Fibroblast of lung (primary cell): ENCODE measurements at places on chromosomes 7 and 10. TPM values are rescaled to one million over a fixed set of nuclear protein-coding genes. Genes with fewer than 3 reads are reported as not detected.
A peak's percentile ranks its signal among the peaks of the same experiment; 100 is the strongest.

MICALL2 gene
- 48.0 and 60.1 TPM in 2 replicates for total RNA-seq

- H3K36me3 ChIP-seq: no peaks in the 10 kb centered on the region
- H3K27me3 ChIP-seq: no peaks in the 10 kb centered on the region
- peak; percentile 76 for DNase-seq
- peaks cover 2% of the 10 kb centered on the region for H3K4me1 ChIP-seq
Measured at GRCh38 chr7:90833443-90833842, 237.3 kb downstream of the CDK14 start.

- H3K27ac ChIP-seq: no peak overlapping the region
- no peaks in the 10 kb centered on the region for H3K4me1 ChIP-seq
- no peaks in the 10 kb centered on the region for H3K36me3 ChIP-seq
- H3K4me3 ChIP-seq: no peak overlapping the region
- peak; percentile 80 for DNase-seq
Measured at GRCh38 chr7:138961159-138961558, 20.0 kb downstream of the KIAA1549 start.

DNA sequence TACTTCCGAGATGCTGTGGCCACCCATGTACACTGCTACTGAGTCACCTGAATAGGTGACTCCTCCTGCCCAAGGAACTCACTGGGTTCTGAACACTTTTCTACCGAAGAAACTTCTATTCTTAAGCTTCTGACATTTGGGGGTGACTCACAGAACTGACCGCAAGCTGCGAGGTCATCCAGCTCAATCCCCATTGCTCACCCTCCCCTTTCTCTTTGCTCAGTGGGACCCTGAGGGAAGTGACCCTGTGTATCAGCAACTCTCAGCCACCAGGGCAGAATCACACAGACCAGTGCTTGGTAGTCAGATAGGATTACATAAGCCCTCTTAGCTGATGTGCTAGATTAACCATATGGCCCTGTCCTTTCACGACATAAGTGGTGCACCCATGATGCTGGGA lies 46.3 kb downstream of the INSYN2A start:
- H3K4me1 ChIP-seq: peaks cover 27% of the 10 kb centered on the region
- H3K36me3 ChIP-seq: no peaks in the 10 kb centered on the region
- no peak overlapping the region for H3K4me3 ChIP-seq
- H3K27me3 ChIP-seq: no peaks in the 10 kb centered on the region

GRCh38 chr10:7567911-7568620 lies 98.7 kb downstream of the ITIH5 start:
- H3K36me3 ChIP-seq: no peaks in the 10 kb centered on the region
- no peaks in the 10 kb centered on the region for H3K27me3 ChIP-seq
- DNase-seq: no peak
- no peak overlapping the region for H3K27ac ChIP-seq

DNA sequence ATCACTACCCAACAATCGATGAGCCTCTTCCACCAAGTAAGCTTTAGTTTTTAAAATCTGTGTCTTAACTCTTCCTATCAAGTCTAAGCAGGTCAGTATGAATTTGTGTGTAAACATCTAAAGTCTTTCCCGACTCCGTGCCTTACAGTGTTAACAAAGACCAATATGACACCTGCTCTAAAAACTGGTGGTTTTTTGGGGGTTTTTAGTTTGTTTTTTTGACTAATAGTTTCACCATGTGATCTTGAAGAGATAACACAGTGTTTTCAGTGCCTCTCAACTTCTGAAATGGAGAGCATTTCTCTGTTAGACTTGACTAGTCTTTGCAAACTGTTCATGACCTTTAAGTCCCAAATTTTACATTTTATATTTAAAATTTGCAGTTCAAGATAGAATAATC lies 132.0 kb upstream of the STK17A start:
- no peak overlapping the region for H3K4me3 ChIP-seq
- H3K27me3 ChIP-seq: no peaks in the 10 kb centered on the region
- no peak overlapping the region for H3K27ac ChIP-seq
- H3K4me1 ChIP-seq: no peaks in the 10 kb centered on the region
- H3K36me3 ChIP-seq: no peaks in the 10 kb centered on the region
- no peak for DNase-seq

DNA sequence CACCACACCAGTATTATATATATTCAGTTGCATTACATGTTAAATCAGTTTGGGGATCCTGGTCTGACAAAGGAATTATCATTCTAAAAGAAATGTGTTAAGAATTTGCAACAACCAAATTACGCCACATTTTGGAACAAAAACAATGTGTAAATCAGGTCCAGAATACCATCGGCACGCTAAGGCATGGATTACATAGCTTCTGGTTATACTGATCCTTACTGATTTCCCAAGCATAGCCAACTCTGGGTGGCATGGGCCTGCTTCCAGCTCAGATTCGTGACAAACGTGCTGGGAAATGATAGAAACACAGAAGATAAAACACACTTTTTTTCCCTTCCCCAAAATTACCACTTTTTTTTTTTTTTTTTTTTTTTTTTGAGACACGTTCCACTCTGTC lies 660.0 kb downstream of the SORCS1 start:
- H3K27ac ChIP-seq: no peak overlapping the region
- H3K27me3 ChIP-seq: no peaks in the 10 kb centered on the region
- H3K36me3 ChIP-seq: no peaks in the 10 kb centered on the region
- H3K4me1 ChIP-seq: no peaks in the 10 kb centered on the region

DNA sequence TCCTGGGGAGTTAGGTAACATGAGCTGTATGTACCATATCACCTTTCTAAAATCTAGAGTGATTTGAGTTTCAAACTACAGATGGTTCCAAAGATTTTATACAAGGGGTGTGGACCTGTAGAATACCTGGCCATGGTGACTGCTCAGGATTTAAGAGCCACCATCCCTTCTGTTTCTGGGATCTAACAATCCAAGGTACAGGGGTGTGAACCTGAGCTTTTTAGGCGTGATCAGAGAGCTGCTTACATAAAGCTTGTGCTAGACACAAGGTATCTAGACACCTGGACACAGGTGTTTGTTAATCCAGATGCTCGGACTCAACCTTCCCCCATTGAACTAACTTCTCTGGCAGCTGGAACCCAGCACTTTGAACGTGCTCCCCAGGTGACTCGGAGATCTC lies 516.4 kb downstream of the RPS24 start:
- peaks cover 6% of the 10 kb centered on the region for H3K4me1 ChIP-seq
- H3K27me3 ChIP-seq: peaks cover 11% of the 10 kb centered on the region
- H3K27ac ChIP-seq: no peak overlapping the region
- no peaks in the 10 kb centered on the region for H3K36me3 ChIP-seq
- DNase-seq: no peak

DNA sequence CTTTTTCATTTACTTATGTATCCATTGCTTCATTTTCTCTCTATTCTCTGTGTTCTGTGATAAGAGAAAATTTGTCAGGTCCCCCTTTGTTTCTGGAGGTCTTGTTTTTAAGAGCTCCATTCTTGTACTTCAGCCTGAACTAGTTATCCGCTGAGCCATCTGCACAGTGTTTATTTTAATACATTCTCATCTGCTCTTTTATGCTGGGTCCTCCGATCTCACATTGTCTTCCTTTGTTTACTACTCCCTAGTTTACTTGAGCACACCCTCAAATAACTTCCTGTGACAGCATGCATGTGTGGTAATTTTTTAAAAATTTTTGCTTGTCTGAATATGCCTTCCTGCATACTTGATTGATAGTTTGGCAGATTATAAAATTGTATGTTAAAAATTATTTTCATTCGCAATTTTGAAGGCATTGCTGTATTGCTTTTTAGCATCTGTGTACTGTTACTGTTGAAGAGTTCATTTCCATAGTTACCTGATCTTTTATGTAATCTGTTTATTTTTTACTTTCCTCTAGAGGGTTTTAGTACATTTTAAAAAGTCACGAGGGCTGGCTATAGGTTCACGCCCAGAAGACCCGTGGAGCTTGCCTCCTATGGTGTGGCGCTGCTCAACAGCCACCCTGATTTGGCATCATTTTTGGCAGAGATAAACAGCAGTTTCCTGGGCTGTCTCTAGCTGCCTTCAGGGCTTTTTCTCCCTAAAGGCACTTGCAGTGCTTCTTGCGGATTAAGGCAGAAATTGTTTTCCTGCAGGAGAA lies 31.9 kb downstream of the RSBN1L start:
- H3K36me3 ChIP-seq: no peaks in the 10 kb centered on the region
- DNase-seq: peak; percentile 34
- peak overlapping the region; percentile 0 for H3K4me3 ChIP-seq

DNA sequence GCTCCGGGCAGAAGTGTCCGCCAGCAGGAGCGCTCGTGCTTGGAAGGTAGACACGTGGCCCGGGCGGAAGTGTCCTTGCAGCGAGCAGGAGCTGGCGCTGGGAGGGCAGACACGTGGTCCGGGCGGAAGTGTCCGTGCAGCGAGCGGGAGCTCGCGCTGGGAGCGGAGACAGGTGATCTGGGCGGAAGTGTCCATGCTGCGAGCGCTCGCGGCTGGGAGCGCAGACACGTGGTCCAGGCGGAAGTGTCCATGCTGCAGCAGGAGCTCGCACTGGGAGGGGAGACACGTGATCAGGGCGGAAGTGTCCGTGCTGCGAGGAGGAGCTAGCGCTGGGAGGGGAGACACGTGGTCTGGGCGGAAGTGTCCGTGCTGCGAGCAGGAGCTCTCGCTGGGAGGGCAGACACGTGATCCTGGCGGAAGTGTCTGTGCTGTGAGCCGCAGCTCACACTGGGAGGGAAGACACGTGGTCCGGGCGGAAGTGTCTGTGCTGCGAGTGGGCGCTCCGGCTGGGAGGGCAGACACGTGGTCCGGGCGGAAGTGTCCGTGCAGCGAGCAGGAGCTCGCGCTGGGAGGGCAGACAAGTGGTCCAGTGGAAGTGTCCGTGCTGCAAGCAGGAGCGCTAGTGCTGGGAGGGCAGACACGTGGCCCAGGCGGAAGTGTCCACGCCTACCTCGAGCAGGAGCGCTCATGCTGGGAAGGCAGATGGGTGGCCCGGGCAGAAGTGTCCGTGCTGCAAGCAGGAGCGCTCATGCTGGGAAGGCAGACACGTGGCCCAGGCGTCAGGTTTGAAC lies 41.1 kb upstream of the PRKAR1B start:
- DNase-seq: peak; percentile 20
- peak overlapping the region; percentile 47 for H3K27ac ChIP-seq
- H3K36me3 ChIP-seq: peaks cover 11% of the 10 kb centered on the region
- no peaks in the 10 kb centered on the region for H3K27me3 ChIP-seq
- H3K4me1 ChIP-seq: peaks cover 12% of the 10 kb centered on the region
- no peak overlapping the region for H3K4me3 ChIP-seq

- no peak overlapping the region for H3K4me3 ChIP-seq
- H3K4me1 ChIP-seq: no peaks in the 10 kb centered on the region
- H3K36me3 ChIP-seq: peaks cover 2% of the 10 kb centered on the region
- DNase-seq: no peak
- H3K27ac ChIP-seq: no peak overlapping the region
Measured at GRCh38 chr7:100369105-100369504, 4.2 kb upstream of the PILRA start.

DNA sequence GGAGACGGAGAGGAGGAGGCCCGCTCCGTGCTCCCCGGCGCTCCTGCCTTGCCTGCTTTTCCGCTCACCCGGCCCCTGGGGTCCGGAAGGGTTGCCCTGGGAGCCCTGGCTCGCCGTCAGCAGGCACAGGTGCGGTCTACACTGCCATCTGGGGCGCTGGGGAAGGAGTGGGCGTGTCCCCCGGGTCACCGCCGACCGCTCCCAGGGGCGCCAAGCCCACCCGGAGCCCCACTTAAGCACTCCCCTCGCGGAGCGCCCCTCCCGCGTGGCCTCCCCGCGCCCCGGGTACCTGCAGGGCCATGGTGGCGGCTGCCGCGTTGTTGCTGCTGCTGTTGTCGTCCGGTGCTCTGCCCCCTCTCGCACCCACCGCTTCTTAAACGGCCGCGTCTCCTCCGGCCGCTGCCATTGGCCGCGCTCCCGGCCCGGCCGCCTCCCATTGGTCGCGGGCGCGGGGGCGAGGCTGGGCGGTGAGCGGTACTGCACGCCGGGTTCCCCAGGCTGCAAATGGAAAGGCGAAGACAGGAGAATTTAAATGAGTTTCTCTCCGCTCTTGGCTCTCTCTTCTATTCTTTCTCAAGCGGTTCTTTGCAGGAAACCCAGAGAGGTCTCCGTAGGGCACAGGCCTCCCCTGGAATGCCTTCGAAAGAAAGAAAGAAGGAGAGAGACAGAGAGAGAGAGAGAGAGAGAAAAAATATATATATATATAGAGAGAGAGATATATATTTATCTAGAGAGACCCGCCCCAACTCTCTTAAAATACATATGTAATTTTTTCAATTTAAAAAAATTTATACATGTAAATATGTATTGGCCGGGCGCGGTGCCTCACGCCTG lies at the start of gene ACBD7:
Gene ACBD7, minus strand, starts transcription at position 349 of the 834 bp plus-strand sequence. Its CDS starts 48 bp downstream, at position 301.
- peak; percentile 76 for DNase-seq
- H3K4me3 ChIP-seq: peak within 1 kb of the TSS; percentile 62
- no peaks in the 10 kb centered on the region for H3K36me3 ChIP-seq
- H3K27ac ChIP-seq: no peak within 1 kb of the TSS

- no peaks in the 10 kb centered on the region for H3K27me3 ChIP-seq
- peak overlapping the region; percentile 44 for H3K27ac ChIP-seq
- no peak for DNase-seq
- H3K4me3 ChIP-seq: peak overlapping the region; percentile 76
Measured at GRCh38 chr10:58511765-58512490, 744 bp upstream of the BICC1 start.

GRCh38 chr10:131954356-131954965 lies 27.3 kb downstream of the BNIP3 start:
- H3K4me1 ChIP-seq: no peaks in the 10 kb centered on the region
- peaks cover 3% of the 10 kb centered on the region for H3K36me3 ChIP-seq
- DNase-seq: no peak
- no peaks in the 10 kb centered on the region for H3K27me3 ChIP-seq
- no peak overlapping the region for H3K4me3 ChIP-seq

GRCh38 chr7:105830405-105831301 lies 45.7 kb downstream of the ATXN7L1 start:
- peak; percentile 93 for DNase-seq
- H3K27me3 ChIP-seq: no peaks in the 10 kb centered on the region
- H3K4me1 ChIP-seq: peaks cover 30% of the 10 kb centered on the region
- H3K4me3 ChIP-seq: no peak overlapping the region
- no peaks in the 10 kb centered on the region for H3K36me3 ChIP-seq
- H3K27ac ChIP-seq: peak overlapping the region; percentile 90

- H3K4me3 ChIP-seq: no peak overlapping the region
- H3K36me3 ChIP-seq: no peaks in the 10 kb centered on the region
- DNase-seq: peak; percentile 32
- H3K27me3 ChIP-seq: no peaks in the 10 kb centered on the region
- no peak overlapping the region for H3K27ac ChIP-seq
Measured at GRCh38 chr7:20651960-20652544, 36.6 kb downstream of the ABCB5 start.

GRCh38 chr10:122530177-122530576 lies 30.4 kb upstream of the DMBT1 start:
- H3K4me3 ChIP-seq: no peak overlapping the region
- H3K36me3 ChIP-seq: no peaks in the 10 kb centered on the region
- DNase-seq: no peak
- no peaks in the 10 kb centered on the region for H3K4me1 ChIP-seq
- no peak overlapping the region for H3K27ac ChIP-seq
